Sigmoid colon (tissue), 7 donors: ENCODE measurements at places on chromosomes 11 and 22. TPM values are rescaled to one million over a fixed set of nuclear protein-coding genes. Genes with fewer than 3 reads are reported as not detected.

OR52I1 gene
- total RNA-seq = not detected

SVIP gene
- 16.8 TPM for total RNA-seq

DNAJB7 gene
- total RNA-seq = not detected

SYTL2 gene
- total RNA-seq = 9.9 TPM

MAPK8IP1 gene
- total RNA-seq = 10.5 TPM

CDC42BPG gene
- 0.16 TPM for total RNA-seq

CAT gene
- total RNA-seq = 77.4 TPM

LDHAL6A gene
- not detected for total RNA-seq

MMP12 gene
- total RNA-seq = not detected

FREY1 gene
- 3.5 TPM for total RNA-seq

GRCh38 chr11:72208281-72208680 is 8.3 kb upstream of the FOLR2 start:
- H3K4me3 ChIP-seq = no peak overlapping the region
- no peaks in the 10 kb centered on the region for H3K36me3 ChIP-seq
- H3K27ac ChIP-seq = no peak overlapping the region
- H3K27me3 ChIP-seq = no peaks in the 10 kb centered on the region
- no peak for DNase-seq

GRCh38 chr11:64305691-64306562 is 603 bp downstream of the ESRRA start:
- no peaks in the 10 kb centered on the region for H3K36me3 ChIP-seq
- H3K4me3 ChIP-seq = peak overlapping the region; percentile 91
- H3K4me1 ChIP-seq = peaks cover 28% of the 10 kb centered on the region
- H3K27ac ChIP-seq = peak overlapping the region; percentile 96

GRCh38 chr11:73478737-73479347 is 102.6 kb downstream of the RELT start:
- H3K4me3 ChIP-seq = no peak overlapping the region
- H3K4me1 ChIP-seq = no peaks in the 10 kb centered on the region
- H3K36me3 ChIP-seq = no peaks in the 10 kb centered on the region
- no peak overlapping the region for H3K27ac ChIP-seq

DNA sequence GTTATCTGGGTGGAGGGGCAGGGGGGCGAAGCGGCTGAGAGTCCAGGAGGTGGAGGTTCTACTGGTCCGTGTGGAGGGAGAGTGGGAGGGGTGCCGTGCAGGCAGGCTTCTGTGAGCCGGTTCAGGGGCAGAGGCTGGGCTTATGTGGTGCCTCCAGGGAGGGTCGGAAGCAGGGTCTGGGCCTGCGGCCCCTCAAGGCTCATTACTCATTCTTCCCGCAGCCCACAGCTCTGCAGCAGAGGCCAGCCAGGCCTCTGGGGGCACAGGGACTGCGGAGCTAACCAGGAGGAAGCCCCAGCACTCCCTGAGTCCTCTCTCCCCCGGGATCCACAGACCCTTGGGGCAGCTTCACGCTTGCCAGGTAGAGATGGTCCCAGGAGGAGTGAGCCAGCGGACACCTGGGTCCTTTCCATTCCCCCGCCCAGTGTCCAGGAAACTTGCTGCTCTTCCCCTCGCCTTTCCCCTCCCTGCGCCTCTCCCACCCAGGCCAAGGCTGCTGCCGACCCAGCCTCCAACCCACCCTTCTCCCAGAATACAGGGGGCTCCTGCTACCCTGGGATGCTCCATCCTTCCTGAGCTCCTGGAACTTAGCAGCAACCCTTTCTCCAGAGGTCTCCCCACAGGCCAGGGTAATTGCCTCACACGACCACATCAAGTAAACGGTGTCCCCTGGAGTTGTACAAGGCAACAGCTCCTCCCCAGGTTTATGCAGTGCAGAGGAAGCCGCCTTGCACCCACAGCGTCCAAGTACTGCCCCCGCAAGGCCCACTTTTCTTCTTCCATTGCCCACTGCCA is 6.3 kb downstream of the NRXN2 start:
- peaks cover 15% of the 10 kb centered on the region for H3K4me1 ChIP-seq
- no peak overlapping the region for H3K4me3 ChIP-seq
- peak; percentile 52 for DNase-seq
- peaks cover 98% of the 10 kb centered on the region for H3K27me3 ChIP-seq

GRCh38 chr11:109034339-109034696 is 369.4 kb downstream of the DDX10 start:
- H3K36me3 ChIP-seq = no peaks in the 10 kb centered on the region
- no peaks in the 10 kb centered on the region for H3K27me3 ChIP-seq
- no peak overlapping the region for H3K27ac ChIP-seq
- no peak for DNase-seq

- H3K4me3 ChIP-seq = no peak overlapping the region
- peaks cover 71% of the 10 kb centered on the region for H3K27me3 ChIP-seq
- H3K36me3 ChIP-seq = no peaks in the 10 kb centered on the region
- H3K4me1 ChIP-seq = peaks cover 6% of the 10 kb centered on the region
Measured at GRCh38 chr11:72676861-72677341, 2.7 kb upstream of the PDE2A start.

GRCh38 chr11:119338965-119339588 is 1.6 kb downstream of the C1QTNF5 start:
- H3K4me1 ChIP-seq = peaks cover 68% of the 10 kb centered on the region
- no peak for DNase-seq
- peak overlapping the region; percentile 55 for H3K4me3 ChIP-seq
- H3K27ac ChIP-seq = peak overlapping the region; percentile 80
- no peaks in the 10 kb centered on the region for H3K36me3 ChIP-seq

DNA sequence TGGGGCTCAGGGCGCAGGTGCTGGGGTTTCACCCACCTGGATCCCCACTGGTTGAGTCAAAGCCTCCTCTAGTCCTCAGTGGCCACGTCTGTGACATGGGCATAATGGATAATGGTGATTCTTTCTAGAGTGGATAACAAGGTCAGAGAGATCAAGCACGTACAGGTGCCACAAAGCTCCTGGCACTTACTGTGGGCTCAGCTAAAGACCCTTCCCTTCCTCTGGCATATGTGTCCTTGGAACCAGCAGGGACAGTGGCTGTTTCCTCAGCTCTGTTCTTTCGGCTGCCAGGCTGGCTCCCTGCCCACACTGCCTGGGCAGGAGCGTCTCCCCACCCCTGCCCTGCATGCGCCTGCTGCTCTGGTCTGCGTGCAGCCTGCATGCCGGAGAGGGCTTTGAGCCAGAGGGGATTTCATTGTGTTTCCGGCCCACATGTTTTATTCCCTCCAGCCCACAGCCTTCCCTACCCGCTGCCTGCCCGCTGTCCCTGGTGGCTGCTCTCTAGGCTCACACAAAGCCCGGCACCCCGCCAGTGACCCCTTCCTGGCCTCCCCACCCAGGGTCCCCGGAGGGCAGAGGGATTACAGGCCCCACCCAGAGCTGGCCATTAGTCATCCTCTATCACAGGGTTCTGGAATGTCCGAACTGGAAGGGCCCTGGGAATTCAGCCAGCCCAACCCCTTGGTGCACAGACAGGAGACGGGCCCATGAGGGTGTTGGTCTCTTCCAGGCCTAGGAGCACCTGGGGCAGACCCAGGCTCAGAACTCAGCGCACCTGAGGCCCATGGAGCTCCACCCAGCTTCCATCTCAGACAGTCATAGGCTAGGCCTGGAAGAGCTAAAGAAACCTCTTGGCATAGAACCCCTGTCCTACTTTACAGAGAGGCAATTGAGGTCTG is 55.3 kb upstream of the GCAT start:
- no peaks in the 10 kb centered on the region for H3K4me1 ChIP-seq
- H3K27ac ChIP-seq = peak overlapping the region; percentile 98
- H3K36me3 ChIP-seq = peaks cover 31% of the 10 kb centered on the region
- DNase-seq = peak; percentile 97
- H3K4me3 ChIP-seq = peak overlapping the region; percentile 12

- no peak overlapping the region for H3K27ac ChIP-seq
- H3K27me3 ChIP-seq = no peaks in the 10 kb centered on the region
- H3K36me3 ChIP-seq = no peaks in the 10 kb centered on the region
- no peaks in the 10 kb centered on the region for H3K4me1 ChIP-seq
- no peak overlapping the region for H3K4me3 ChIP-seq
- DNase-seq = no peak
Measured at GRCh38 chr11:34636127-34636526, 15.2 kb downstream of the EHF start.

DNA sequence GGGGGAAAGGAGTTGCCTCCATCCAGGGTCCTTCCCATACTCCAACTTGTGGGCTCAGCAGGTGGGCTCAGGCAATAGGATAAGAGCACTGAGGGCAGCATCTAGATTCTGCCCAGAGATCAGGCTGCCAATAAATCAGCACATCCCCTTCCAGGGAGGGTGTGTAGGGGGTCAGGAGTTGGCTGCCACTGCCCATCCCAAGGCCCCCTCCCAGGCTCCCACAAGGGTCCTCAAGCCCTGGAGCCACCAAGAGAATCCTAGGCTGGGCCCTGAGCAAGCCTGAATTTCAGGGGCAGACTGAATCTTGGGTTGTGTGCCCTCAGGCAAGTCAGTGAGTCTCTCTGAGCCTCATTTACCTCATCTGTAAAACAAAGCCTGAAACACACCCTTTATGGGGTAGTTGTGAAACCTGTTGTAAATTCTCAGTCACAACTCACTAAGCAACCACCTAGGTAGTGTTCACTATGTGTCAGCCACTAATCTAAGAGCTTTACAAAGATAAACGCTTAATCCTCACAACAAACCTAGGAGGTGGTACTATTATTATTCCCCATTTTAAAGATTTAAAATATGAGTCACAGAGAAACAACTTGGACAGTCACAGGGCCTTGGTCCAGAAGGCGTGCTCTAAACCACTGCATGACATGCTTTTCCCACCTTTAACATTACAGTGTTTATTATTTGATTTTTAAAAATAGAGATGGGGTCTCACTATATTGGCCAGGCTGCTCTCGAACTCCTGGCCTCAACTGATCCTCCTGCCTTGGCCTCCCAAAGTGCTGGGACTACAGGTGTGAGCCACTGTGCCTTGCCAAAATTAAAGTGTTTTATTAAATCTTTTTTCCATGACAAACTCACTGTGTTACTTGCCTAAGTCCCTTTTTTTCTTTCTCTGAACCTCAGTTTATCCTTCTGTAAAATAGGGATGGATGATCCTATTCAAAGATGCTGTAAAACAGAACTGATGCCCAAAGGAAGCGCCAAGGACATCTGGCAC is 36.2 kb downstream of the LMO1 start:
- no peaks in the 10 kb centered on the region for H3K27me3 ChIP-seq
- no peak for DNase-seq
- H3K4me1 ChIP-seq = no peaks in the 10 kb centered on the region
- H3K27ac ChIP-seq = no peak overlapping the region
- H3K4me3 ChIP-seq = no peak overlapping the region

DNA sequence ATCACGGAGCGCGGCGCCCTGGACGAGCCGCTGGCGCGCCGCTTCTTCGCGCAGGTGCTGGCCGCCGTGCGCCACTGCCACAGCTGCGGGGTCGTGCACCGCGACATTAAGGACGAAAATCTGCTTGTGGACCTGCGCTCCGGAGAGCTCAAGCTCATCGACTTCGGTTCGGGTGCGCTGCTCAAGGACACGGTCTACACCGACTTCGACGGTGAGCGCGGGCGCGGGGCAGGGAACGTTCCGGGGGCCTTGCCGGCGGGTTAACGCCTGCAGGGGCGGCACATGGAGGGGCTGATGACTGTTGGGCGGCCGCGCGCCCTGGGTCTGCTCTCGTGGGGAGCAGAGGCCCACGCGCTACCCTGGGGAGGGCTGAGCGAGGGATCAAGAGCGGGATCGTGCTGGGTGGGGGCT is 1.0 kb downstream of the PIM3 start:
- peaks cover 12% of the 10 kb centered on the region for H3K36me3 ChIP-seq
- peaks cover 60% of the 10 kb centered on the region for H3K4me1 ChIP-seq
- no peak for DNase-seq
- H3K4me3 ChIP-seq = peak overlapping the region; percentile 89
- H3K27ac ChIP-seq = peak overlapping the region; percentile 96

DNA sequence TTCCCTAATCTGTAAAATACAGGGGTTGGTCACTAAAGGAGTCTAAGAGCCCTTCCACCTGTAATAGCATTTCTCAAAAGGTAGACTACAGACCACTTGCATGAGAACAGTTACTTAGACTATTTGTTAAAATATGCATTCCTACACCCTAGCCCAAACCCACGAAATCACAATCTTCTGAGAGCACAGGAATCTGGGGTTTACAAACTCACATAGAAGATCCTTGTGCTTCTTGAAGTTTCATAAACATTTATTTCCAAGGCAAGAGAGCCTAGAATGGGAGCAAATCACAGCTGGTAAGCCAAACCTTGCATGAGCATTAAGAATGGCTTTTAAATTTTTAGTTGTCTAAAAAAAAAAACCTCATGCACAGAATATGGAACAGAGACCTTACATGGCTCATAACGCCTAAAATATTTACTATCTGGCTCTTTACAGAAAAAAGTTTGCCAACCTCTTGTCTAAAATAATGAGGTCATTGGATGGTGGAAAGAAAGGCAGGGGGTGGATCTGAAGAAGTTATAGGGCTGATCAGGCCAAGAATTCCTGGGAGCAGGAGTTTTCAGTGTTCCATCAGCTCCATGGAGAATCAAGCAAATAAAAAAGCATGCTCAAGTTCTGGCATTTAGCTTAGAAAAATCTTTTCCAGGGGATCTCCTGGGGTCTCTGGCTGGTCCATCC is 133.4 kb downstream of the CCDC34 start:
- no peaks in the 10 kb centered on the region for H3K36me3 ChIP-seq
- H3K27ac ChIP-seq = no peak overlapping the region
- no peaks in the 10 kb centered on the region for H3K27me3 ChIP-seq
- no peak overlapping the region for H3K4me3 ChIP-seq
- peaks cover 60% of the 10 kb centered on the region for H3K4me1 ChIP-seq

- H3K27ac ChIP-seq = no peak overlapping the region
- DNase-seq = no peak
- H3K4me1 ChIP-seq = no peaks in the 10 kb centered on the region
Measured at GRCh38 chr22:22952531-22953280, 65.1 kb downstream of the IGLL5 start.

DNA sequence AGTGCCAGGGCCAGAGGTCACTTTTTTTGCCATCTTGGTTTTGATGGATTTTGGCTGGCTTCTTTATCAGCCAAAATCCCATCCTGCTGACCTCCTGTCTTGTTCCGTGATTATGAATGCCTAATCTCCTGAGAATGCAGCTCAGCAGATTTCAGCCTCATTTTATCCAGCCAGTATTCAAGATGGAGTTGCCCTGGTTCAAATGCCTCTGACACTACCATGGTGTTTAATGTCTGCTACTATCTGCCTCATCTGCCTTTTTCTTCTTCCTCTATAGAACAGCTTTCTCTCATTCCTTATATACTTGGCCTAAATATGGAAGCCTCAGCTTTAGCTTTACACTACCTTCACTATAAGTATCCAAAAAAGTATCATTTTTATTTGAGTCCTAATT is 50.7 kb downstream of the ACER3 start:
- H3K27ac ChIP-seq = no peak overlapping the region
- DNase-seq = no peak
- H3K36me3 ChIP-seq = no peaks in the 10 kb centered on the region
- no peaks in the 10 kb centered on the region for H3K4me1 ChIP-seq
- no peak overlapping the region for H3K4me3 ChIP-seq

GRCh38 chr11:101434026-101434643 is 149.7 kb downstream of the TRPC6 start:
- H3K27me3 ChIP-seq = no peaks in the 10 kb centered on the region
- H3K4me1 ChIP-seq = no peaks in the 10 kb centered on the region
- DNase-seq = no peak
- no peak overlapping the region for H3K27ac ChIP-seq
- H3K36me3 ChIP-seq = no peaks in the 10 kb centered on the region
- H3K4me3 ChIP-seq = no peak overlapping the region

- no peaks in the 10 kb centered on the region for H3K27me3 ChIP-seq
- no peaks in the 10 kb centered on the region for H3K4me1 ChIP-seq
- no peak overlapping the region for H3K4me3 ChIP-seq
- DNase-seq = no peak
- no peaks in the 10 kb centered on the region for H3K36me3 ChIP-seq
- H3K27ac ChIP-seq = no peak overlapping the region
Measured at GRCh38 chr11:99803501-99803900, 782.8 kb downstream of the CNTN5 start.

GRCh38 chr22:23613193-23613972 is 18.7 kb downstream of the DRICH1 start:
- no peaks in the 10 kb centered on the region for H3K27me3 ChIP-seq
- no peak for DNase-seq
- no peak overlapping the region for H3K4me3 ChIP-seq
- no peak overlapping the region for H3K27ac ChIP-seq
